Amniotic stem cell (primary cell): ENCODE measurements at places on chromosomes 7 and 10.

GRCh38 chr10:13844651-13845050 lies 257.9 kb downstream of the PRPF18 start:
- no peak for DNase-seq

- no peak for DNase-seq
Measured at GRCh38 chr10:127368929-127369328, 172.5 kb upstream of the INSYN2A start.

DNA sequence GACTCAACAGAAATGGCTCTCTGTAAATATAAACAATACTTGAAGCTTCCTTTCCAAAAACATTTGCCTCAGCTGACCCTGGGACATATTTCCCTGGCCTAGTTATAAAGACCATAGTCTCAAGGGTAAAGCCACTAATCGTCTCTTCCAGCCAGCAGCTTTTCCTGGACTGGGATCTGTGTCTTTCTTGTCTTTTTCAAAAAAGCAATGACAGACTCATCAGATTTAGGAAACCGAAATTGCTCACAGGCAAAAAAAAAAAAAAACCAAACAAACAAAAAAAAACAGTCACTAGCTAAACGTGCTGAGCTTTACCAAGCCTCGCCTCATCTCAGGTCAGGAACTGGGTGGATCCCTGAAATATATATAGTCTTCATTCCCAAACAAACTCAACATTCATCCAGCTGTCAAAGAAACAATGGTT lies 23.5 kb downstream of the STN1 start:
- no peak for DNase-seq

DNA sequence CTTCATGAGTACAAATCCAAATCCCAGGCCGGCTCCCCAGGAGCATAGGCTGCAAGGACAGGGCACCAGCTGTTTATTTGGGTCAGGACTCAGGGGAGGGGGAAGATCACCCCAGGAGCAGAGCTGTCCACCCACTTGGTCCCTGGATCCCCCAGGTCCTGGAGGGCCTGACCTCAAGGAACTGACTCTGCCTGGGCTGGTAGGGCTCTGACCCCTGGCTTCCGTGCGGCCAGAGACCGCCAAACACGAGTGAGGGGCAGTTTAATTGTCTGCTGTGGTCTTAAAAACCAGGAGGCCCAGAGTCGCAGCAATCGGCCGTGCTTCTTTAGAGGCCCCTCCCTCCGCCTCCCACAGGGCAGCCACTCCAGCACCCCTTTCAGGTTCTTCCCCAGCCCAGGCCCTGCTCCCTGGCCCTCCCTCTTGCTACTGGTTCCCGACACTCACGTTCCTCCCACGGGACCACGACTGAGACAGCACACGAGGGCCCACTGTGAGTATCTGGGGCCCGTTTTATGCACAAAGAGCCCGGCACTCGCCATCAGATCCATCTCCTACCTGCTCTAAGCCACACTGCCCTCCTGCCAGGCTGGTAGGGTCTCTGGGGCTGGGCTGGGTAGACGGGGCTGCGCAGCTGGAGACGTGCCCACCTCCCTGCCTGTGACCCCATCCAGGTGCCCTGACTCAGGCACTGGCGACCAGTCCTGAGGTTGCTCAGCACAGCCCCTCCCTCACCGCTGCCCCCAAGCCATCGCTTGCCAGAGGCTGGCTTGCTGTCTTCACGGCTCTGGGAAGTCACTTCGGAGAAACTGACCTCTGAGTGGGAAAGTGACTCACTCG lies 30.0 kb upstream of the CFAP46 start:
- no peak for DNase-seq

DNA sequence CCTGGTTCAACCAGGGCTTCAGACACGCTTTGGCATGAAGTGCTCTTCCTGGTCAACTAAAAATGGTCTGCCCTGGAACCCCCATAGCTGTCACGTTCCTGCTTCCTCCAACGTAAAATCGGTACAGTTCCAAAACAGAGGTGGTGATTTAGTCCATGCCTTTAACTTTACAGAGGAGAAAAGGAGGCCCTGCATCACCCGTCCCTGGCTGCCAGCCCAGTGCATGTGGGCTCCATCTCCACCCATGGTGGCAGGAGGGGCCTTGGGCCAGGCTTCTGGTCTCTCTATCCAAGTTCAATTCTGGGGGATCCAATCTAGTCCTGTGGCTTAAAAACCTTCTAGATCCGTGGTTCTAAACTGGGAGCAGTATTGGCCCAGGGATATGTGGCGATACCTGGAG lies 18.7 kb downstream of the ECHDC3 start:
- no peak for DNase-seq

DNA sequence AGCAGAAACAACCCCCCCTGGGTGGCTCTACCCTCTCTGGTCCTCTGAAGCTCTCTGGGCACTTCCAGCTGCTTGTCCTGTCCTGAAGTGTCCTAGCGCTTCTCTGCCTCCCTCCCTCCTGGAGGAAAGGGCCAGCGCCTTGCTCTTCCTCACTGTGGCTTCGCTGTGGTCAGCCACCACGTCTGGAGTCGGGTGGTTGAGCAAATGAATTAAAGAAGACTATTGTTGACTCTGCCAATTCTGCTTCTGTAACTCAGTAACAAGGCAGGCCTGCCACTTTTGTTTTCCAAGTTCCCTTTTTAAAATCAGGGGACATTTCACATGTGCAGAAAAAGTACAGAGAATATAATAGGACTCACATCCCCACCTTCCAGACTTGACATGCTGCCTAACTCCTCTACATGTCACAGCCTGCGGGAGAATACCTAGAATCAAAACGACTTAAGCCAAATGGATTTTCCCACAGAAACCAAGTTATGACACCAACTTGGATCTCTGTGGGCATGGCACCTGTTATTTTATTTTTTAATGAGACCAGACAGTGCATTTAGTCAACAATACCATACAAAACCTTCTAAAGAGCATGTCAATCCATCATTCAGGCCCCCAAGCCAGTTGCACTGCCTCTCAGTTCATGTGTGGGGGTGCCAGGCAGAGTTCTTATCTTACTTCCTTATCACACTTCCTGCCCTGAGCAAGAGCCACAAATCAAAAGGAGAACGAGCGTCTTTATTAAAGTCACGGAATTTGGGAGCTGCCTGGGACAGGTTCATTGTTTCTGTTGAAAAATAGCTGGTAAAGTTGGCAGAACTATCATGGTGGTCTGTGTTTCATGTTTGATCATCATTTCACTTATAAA lies 6.8 kb downstream of the FFAR4 start:
- no peak for DNase-seq

- no peak for DNase-seq
Measured at GRCh38 chr10:6342096-6342685, 139.5 kb downstream of the PFKFB3 start.
